Lung (tissue), 17 donors: ENCODE measurements at places on chromosomes 4 and X.

GRCh38 chr4:119679251-119679650 lies 50.6 kb upstream of the PDE5A start:
- DNase-seq: peak; percentile 60

DNA sequence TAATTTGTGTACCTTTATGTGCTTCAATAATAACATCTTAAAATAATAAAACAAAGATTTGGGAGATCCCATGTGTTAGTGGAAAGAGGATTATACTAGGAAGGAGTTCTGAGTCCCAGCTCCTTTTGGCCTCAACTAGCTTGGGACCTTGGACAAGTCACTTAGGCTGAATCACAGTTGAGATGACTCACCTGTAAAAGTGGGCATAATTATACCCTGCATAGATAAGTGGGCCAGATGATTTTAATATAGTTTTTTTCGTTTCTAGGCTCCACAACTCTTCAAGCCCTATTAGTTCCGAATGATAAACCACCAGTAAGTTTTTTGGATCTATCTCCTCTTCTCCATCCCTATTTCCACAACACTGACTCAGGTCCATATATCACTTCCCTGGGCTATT lies 131.8 kb downstream of the ENOX2 start:
- no peak for DNase-seq

DNA sequence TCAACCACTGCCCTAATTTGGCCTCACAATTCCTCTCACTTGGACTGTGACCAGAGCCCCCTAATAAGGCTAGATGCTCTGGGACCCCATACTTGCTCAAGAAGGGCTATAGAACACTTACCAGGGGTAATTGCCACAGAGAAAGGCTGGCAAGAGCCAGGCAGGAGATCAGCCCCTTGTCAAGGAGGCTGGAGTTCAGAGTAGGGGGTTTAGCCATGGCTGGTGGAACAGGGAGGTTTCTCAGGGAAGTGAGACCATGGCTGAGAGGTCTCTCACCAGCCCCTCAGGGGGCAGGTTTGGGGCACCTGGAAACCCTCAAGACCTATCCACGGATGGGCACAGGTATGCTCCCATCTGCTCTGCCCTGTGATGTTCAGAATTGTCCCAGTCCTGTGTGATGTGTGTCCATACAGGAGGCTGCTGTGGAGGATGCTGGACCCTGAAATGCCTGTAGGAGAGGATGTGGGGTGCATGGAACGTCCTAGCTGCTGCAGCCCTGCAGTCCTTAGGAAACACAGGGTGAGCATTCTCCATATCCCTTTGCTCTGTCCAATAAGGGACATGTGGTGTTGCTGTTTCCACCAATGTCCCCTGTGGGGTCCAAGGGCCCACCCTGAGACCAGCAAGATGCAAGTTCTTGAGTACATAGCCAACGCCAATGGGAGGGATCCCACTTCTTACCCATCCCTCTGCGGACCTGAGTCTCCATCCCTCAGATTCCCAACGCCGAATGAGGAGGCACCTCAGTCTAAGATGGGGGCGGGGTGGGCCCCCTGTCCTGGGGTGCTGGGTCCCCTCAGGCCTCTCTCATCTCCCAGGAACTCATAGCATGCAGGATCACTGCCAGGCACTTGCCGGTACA lies 16.4 kb upstream of the HSFX1 start:
- DNase-seq: no peak

DNA sequence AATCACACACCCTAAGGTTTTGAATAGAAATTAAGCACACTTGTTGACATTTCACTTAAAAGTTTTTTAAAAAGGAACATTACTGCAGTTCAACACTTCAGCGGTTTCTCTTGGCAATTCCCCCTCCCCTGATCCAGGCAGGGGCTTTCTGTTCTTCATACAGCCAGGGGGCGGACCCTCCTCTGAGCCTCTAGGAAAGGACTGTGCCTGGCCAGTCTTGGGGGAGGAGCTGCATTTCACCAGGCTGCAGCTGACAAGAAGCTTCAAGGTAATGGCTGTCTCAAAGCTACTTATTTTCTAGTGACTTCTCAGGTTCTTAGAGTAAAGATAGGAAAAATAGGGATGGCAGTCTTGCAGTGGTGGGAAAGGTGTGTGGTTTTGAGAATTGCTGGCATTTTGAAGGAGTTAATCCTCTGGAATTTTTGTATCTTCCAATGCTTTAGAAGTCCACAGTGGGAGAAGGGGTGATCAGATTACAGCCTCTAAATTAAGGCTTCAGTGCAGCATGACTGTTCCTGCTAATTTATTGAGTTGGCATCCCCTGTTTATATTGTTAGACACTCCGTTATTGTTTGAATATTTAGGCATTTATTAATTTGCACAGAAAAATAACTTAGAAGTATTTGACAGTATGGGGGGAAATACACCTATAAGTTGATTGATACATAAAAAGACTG lies 33.5 kb downstream of the PWWP3B start:
- DNase-seq: peak; percentile 30

GRCh38 chr4:16085822-16086221 lies 2.0 kb upstream of the PROM1 start:
- DNase-seq: no peak
